ENCODE measurements at places on chromosomes 11 and 22.

- DNase-seq = no peak
Measured at GRCh38 chr22:22020425-22020852, 37.9 kb upstream of the TOP3B start.

DNA sequence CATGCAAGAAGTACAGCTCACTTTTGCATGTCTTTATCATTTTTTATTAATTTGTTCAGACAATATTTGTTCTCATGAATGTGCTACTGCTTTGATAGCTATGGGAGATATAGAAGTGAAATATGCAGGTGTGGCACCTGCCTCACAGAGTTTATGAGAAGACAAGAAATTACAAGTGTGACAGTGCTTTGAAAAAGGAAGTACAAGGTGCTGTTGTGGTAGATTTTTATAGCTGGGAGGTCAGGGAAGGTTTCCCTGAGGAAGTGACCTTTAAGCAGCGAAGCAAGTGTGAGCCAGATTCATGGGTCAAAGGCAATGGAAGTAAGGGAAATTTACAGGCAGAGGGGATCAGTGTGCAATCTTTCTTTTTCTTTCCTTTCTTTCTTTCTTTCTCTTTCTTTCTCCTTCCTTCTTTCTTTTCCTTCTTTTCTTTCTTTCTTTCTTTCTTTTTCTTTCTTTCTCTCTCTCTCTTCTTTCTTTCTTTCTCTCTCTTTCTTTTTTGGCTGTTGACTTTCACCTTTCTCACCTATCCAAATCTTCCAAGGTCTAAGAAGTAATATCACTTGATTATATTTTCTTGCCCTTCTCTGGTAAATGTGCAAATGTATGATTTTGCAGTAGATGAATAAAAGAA lies 6.4 kb upstream of the BMAL1 start:
- no peak for DNase-seq

DNA sequence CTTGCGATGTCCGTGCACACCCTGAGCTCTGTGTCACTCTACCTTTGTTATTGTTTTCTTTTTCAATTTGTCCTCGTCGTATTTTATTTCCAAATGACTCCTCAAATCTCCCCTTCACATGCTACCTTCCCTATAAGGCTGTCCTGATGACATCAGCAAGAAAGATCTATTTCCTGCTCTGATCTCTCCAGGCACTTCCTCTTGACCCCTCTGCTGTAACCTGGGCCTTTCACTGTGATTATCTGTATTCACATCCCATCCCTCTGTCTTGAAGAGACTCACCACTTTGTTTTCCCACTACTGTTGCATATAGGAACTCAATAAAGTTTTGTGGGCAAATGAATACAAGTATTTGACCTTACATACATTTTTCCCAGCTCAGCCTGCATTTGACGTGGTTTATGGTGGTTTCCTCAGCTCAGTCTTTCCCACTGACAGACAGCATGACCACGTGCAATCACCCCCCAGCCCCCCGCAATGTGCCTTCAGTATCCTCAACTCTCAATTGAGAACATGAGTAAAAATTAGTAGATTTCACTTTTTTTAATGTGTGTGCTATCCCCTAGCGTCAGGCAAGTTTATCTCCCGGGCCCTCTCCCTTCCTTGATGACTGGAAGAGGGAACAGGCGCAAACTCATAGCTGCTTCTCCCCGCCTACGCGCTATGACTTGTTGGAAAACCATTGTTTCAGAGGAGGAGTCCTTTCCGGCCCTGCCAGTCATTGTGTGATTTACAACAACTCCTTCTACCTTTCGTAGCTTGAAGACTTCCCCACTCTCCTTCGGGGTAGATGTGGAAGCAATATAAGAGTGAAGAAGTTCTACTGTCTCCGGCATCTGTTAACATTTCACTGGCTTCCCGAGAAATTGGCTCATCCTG lies 498.5 kb downstream of the NTM start:
- no peak for DNase-seq

DNA sequence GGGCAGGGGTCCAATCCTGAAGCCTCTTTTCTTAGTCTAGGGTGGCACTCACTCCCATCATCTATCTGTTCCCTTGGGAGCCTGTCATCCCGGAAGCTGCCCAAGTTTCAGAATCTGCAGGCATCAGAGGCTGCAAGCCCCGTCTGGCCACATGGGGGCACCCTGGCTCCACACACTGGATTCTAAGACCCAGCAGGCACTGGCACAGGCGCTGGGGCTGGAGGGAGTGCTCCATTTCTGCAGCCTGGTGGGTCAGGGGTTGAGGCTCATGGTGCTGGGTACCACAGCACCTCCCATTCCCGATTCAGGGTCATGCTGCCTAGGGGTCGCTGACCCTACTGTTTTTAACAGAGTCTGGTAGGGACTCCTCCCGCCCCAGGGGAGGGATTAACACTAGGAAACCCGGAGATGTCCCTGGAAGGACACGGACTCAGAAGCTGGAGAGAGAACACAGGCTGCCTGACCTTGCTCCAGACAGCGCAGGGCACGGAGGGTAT lies 243.9 kb upstream of the SYN3 start:
- peak; percentile 17 for DNase-seq

DNA sequence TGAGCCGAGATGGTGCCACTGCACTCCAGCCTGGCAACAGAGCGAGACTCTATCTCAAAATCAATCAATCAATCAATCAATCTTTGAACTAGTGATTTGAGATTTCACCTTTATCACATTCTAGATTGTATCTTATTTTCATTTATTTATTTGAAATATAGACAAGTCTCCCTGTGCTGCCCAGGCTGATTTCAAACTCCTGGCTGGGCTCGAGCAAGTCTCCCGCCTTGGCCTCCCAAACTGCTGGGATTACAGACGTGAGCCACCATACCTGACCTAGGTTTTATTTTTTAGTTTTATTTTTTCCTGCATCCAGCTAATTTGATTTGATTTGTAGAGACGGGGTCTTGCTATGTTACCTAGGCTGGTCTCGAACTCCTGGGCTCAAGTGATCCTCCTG lies 17.1 kb downstream of the F2 start:
- DNase-seq = no peak

DNA sequence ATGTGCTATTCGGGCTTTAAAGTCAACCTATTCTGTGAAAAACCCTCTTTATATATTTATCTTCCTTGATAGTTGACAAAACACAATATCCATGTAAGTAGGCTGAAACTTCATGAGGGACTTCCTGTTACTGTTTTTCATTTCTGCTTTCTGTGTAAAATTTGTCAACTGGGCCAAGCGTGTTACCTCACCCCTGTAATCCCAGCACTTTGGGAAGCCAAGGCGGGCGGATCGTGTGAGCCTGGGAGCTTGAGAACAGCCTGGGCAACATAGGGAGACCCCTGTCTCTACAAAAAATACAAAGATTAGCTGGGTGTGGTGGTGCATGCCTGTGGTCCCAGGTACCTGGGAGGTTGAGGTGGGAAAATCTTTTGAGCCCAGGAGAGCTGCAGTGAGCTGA lies 66.5 kb upstream of the SLC25A18 start:
- DNase-seq = no peak

- DNase-seq = no peak
Measured at GRCh38 chr22:42344361-42344905, 74.0 kb upstream of the TCF20 start.

DNA sequence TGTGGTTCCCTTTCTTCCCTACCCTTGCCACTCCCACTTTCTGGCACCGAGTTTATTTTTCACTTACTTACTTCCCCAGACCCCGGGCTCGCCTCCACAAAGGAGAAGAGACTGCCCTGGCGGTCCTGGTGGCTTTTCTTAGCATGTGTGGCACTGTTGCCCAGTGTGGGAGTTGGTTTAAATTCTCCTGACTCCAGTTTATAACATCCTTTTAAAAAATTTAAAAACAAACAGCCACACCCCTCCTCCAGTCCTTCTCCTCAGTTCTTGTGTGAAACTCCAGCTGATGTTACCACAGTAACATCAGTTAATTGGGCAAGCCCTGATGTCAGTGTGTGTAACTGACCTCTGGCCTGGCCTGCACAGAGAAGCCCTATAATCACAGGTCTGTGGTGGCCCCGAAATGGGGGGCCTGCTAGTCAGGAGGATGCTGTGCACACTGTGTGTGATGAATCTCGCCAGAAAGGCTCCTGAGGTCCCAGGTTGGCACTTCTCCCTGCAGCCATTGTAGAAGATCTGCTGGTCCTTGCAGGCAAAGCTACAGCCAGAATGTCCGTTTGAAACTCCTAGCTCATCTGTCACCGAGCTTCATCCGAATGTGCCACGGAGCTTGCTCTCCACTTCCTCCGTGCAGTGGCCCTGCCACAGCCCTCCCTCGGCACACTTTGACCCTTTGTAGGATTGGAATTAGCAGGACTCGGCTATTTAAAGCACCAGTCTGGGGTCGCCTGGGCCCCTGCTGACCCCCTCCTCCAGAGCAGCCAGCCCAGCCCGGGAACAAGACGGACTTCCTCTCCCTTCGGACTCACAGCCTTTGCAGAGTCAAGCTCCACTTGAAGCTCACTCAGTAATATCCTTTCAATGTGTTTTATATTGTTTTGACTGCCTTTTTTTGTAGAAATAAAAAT lies 7.6 kb downstream of the YDJC start:
- no peak for DNase-seq

DNA sequence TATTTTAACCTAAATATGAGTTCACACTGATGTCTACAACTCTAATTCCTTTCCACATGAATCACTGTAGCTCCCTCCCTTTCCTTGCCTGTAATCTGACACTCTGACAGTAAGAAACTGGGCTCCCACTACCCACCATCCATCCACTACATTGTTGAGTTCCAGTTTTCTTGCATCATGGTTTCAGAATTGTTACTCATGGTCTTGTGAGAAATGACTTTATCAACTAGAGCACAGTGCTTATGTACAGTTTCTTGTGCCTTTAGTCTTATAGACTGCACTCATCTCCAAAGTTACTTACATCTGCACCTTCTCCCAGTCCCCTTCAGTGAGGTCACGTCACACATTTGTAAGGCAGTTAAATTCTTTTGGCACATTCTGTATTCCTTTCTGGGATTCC lies 78.6 kb downstream of the RTL6 start:
- no peak for DNase-seq

DNA sequence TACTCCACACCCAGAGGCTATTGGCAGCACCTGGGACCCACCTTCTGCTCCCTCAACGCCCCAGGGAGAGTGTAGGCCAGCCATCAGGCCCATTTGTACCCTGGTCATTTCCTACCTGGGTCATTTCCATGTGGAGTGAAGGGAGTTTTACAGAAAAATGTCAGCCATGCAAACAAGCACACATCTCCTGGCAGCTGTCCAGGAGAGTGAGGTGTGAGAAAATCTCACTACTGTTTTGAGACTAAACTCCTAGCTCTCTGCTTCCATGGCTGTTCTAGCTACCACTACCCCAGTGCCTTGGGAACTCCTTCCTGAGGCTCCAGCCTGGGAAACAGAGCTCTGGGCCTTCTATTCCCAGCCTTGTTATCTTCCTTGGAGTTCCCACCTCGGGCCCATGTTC lies 2.8 kb upstream of the TMPRSS13 start:
- no peak for DNase-seq

DNA sequence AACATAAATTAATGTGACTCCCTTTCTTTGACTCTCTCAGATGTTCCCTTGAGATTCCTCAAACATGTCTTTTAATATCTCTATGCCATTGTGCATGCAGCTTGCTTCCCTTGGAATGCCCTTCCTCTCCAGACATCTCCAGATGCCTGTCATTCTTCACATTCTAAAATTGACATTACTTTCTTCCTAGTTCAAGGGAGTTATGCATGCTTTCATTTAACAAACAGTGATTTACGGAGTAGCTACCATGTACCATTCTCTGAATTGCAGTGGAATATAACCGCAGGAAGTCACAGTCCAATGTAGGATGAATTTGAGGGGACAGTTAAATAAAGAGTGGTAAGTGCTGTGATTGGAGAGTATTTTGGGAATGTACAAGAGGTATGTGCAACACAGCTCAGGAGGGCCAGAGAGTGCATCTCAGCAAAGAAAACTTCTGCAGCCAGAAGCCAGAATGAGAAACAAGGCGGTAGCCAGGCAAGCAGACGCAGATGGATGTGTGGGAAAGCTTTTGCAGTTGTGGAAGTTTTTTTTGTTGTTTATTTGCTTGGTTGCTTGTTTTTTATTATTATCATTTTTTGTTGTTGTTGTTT lies 18.7 kb downstream of the MMP10 start:
- DNase-seq = no peak

GRCh38 chr22:20430101-20430719 lies 7.4 kb downstream of the SCARF2 start:
- no peak for DNase-seq

DNA sequence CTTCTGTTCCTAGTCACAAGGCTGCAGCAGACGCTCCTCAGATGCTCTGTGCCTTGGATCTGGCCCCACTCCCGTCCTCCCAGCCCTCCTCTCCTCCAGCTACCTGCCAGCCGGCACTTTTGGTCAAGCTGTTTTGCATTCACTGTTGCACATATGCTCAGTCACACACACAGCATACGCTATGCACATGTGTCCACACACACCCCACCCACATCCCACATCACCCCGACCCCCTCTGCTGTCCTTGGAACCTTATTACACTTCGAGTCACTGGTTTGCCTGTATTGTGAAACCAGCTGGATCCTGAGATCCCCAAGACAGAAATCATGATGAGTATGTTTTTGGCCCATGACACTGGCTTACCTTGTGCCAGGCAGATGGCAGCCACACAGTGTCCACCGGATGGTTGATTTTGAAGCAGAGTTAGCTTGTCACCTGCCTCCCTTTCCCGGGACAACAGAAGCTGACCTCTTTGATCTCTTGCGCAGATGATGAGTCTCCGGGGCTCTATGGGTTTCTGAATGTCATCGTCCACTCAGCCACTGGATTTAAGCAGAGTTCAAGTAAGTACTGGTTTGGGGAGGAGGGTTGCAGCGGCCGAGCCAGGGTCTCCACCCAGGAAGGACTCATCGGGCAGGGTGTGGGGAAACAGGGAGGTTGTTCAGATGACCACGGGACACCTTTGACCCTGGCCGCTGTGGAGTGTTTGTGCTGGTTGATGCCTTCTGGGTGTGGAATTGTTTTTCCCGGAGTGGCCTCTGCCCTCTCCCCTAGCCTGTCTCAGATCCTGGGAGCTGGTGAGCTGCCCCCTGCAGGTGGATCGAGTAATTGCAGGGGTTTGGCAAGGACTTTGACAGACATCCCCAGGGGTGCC lies 109.8 kb downstream of the BCR start:
- no peak for DNase-seq

- no peak for DNase-seq
Measured at GRCh38 chr11:36441610-36442208, 68.4 kb downstream of the TRAF6 start.

DNA sequence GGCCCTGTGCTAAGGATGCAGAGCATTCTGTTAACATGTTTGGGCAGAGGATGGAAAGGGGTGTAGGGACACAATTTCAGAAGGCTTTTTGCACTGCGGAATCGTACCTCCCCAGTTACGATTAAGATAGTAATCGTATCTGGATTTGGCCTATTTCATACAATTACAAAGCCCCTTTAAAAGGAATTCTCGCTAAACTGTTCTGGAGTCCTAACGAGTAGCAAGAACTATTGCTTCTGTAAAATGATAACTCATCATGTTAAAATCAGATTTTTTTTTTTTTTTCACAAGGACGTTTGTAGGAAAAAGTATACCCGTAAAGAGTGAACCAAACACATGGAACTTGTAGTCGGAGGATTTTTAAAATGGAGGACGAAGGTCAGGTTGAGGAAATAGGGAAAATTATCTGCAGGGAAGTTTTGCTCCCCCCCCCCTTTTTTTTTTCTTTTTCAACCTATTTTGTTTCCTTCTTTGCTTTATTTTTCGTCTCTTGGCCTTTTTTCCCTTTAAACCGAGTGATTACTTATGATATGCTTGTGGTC lies 934 bp downstream of the HSD17B12 start:
- no peak for DNase-seq

Measured in keratinocyte (primary cell).